ENCODE measurements at places on chromosomes 4 and X.

DNA sequence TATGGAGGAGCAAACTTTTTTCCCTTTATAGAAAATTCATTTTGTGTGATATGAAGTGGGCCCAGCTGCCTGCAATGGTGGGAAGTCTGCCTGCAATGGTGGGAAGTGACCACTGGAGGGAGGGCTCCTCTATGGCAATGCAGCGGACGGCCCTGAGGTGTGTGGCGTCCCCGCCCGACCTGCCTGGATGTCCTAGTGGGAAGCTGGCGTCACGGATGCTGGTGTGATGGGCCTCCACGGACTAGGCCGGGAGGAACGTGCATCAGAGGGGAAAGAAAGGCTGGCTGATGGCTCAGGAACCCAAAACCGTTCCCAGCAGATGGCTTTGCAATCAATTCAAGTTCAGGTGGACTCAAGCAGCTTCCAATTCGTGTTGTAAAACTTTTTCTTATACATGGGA, 177.9 kb downstream of the AFAP1 start:
- DNase-seq = peak; percentile 85

GRCh38 chrX:65750674-65751469, 83.4 kb downstream of the MSN start:
- DNase-seq = no peak

GRCh38 chr4:166315721-166316467, 442.9 kb downstream of the TLL1 start:
- DNase-seq = no peak

DNA sequence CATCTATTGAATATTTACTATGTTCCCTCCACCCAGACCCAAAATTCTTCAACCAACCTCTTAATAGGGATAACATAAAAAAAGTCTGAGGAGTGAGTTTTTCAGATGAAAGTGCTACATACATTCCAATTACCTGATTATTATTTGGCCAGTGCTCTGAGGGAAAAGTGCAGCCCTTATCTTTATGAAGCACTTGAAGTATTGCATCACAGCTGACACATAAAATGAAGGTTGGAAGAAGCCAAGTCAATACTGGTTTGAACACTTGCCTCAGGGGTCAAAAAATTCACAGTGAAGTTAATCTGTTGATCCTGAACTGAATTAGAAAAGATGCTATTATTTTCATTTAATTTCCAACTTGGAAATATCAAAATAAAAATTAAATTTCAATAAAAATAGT, 498.9 kb downstream of the INPP4B start:
- DNase-seq = no peak

DNA sequence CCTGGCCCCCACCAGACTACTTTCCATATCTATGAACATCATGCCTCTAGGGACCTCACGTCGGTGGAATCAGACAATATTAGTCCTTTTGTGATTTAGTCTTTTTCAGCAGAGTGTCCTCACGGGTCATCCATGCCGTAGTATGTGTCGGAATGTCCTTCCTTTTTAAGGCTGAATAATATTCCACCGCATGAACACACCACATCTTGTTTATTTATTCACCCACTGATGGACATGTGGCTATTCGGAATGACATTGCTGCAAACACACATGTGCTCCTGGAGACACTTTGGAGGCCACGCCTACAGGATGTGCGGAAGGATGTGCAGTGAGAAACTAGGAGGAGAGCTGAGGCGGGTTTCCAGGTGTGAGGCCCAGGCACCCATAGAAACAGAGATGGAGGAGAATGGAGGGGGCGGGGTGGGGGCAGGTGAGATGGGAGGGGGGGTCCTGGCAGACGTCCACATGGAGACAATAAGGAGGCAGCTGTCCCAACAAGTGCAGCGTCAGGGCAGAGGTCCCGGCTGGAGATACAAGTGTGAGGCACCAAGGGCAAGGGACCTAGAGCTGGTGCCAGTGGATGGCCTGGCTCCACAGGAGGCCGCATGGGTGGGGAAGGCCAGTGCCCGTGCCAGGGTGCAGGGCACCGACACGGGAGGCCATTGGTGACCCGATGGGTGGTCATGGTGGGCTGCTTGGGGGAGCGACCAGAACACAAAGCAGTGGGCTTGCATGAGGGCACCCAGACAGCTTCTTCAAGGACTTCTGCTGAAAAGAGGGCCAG, 20.7 kb downstream of the ZFYVE28 start:
- no peak for DNase-seq

Measured in dermis blood vessel endothelial cell (primary cell).